ENCODE measurements at places on chromosomes 5 and 9.

GRCh38 chr5:142375944-142376411 is 51.2 kb upstream of the SPRY4 start:
- no peak for DNase-seq

DNA sequence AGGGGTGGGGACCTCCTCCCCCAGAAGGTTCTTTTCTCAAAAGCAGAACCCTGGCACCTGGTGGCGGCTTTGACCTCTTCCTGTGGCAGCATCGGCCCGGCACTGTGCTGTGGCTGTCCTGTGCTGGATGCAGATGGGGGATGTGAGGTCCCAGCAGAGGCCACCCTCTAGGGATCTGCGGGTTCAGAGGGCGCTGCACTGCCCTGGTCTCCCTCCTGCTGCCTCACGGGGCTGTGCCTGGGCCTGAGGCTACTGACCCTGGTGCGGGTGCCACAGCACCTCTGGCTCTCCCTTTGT is 76.6 kb upstream of the CACNA1B start:
- no peak for DNase-seq

GRCh38 chr5:137819766-137820165 is 47.9 kb upstream of the MYOT start:
- DNase-seq: no peak

- DNase-seq: no peak
These were observed 494.1 kb upstream of the TUSC1 start for GRCh38 chr9:26172301-26172700.

GRCh38 chr9:106753155-106753671 is 109.8 kb upstream of the ZNF462 start:
- DNase-seq: no peak

- no peak for DNase-seq
These were observed 71.1 kb upstream of the LRRTM2 start for GRCh38 chr5:138946241-138946623.

GRCh38 chr9:69379270-69379982 is 54.4 kb downstream of the ENTREP1 start:
- no peak for DNase-seq

DNA sequence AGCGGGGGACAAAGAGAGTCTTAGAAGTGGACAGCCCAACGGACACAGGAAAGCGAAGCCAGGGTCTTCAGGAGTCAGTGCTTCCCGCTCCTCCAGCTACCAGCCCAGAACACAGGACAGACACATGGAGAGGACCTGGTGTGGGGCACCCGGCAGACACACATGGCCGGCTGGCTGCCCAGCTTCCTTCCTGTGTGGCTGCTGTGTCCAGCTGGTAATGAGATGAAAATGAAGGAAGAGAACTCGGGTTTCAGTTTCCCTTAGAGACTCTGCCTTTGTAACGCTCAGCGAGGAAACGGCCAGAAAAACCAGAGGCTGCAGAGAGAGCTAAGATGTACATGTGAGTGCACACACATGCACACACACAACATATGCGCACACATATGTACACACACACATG is 87.5 kb downstream of the SECISBP2 start:
- DNase-seq: no peak

DNA sequence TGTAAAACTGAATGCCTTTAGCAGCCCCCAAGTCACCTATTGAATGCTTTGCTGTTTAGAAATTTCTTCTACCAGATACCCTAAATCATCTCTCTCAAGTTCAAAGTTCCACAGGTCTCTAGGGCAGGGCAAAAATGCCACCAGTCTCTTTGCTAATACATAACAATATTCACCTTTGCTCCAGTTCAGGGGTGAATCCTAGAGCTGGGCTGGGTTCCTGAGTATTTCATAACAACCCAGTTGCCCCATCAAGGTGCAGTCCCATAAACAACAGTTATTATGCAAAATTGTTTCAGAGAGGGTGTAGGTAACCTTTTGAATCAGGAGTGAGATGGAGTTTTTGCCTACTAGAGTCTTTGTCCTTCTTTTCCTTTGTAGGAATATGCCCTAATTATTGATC is 19.0 kb upstream of the C1QTNF3 start:
- no peak for DNase-seq

GRCh38 chr5:90135779-90136378 is 273.7 kb downstream of the CETN3 start:
- DNase-seq: no peak

DNA sequence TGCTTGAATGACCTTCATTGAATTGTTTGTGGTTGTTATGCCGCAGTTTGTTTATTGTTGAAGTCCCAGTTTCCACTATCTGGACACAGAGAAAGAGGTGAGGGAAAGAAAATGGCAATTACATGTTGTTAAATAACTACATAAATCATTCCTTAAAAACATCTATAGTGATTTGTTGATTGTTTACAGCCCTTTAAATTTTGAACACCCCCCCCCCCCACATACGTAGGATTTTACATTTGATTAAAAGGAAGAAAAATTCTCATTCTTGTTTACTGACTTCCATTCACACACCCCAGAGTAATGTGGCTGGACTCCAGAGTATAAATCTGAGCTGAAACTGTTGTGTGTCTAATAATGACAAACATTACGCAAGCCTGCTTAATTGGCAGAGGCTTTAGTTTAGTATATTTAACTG is 87.1 kb upstream of the FAM174A start:
- DNase-seq: no peak

- DNase-seq: no peak
These were observed 3.0 kb downstream of the HARS2 start for GRCh38 chr5:140694276-140694675.

DNA sequence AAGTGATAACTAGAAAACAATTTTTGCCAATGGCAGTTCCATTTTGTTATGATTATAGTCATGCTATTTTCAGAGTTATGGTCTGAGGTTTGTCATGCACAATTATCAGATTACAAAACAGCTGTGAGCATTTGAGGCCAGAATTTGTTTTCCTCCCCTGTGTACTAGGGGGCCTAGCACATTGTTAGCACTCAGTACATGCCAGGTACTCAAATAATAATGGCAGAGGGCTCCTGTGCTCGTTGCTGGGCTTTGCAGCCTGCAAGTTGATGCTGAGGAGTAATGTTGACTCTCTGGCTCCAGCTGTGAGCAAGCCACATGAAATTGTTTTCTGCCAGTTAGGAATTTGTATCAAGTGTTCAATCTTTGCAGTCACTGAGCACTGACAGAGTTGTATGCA is 6.9 kb downstream of the DNAI1 start:
- no peak for DNase-seq

DNA sequence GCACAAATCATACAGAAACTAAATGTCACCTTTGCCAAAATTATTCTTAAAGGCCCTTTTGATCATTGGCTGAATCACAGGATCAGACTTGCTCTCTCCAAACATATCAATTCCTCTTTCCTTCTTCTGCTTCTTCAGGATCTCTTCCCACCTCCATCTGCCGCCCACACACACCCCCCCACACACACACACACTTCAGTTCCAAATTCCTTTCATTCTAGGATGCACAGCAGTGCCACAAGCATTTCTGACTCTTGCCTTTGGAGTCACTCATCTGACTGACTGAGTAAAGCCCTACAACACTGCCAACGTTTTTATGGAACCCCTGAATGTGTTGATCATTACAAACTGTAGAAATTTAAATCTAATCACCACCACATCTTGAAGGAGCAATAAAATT is 22.9 kb downstream of the DNAH5 start:
- no peak for DNase-seq

GRCh38 chr9:102000956-102001355 is 262.5 kb upstream of the GRIN3A start:
- no peak for DNase-seq
